ENCODE measurements at places on chromosomes 2 and 18.

DNA sequence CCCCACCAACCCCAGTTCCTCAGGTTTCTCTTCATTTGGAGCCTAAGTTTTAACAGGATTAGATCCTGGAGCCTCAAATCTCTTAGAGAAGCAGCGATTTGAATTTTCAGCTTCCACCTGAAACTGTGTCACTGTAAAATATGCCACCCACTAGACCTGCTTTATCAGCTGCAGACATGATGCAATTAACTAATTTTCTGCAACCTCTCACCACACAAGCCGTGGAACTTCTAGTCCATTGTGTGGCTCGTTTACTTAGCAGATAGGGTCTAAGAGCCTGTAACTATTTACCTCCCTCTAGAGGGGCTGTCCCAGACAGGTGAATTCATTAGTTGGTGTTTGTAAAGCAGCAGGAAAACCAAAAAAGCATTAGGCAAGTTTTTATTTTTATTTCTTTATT is 31.6 kb upstream of the FZD5 start:
- peak; percentile 87 for DNase-seq

GRCh38 chr2:170823898-170824215 is 7.2 kb downstream of the GAD1 start:
- no peak for DNase-seq

DNA sequence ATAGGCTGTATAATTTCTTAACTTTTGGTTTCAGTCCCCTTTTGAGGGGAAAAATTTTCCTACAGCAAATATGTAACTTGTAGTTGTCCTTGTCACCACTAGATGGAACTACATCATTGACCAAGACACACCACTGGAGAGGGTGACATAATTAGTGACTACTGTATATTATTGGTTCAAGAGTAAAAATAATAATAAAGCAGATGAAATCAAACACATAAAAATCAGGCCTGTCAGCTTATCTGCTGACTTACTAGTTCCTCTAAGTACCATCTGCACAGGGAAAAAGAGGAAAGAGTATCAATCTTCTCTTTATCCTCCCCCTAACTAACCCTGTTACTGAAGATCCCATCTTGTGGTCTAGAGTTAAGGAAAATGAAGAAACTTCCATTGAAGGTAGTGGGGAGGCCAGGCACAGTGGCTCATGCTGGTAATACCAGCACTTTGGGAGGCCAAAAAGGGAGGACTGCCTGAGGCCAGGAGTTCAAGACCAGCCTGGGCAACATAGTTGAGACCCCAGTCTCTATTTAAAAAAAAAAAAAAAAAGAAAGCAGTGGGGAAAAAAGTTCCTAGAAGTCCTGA is 29.6 kb upstream of the ENOSF1 start:
- DNase-seq, result peak; percentile 26

DNA sequence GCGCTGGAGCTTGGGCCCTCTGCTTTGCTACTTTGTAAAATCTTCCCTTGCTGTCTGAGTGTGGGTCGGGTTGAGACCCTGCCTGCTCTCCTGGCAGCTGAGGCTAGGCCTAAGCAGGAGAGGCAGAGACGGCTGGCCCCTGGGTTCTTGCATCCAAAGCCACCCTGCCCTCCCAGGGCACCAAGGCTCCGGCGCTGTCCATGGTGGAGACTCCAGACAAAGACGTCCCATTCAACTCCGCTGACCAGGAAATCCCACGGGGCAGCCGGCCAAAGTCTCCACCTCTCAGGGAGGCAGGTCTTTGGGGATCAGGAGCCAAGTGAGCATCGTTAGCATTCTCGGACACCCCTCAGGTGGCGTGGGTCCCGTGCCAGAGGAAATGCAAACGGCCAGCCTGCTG is 2.6 kb upstream of the PRLH start:
- DNase-seq, result no peak

DNA sequence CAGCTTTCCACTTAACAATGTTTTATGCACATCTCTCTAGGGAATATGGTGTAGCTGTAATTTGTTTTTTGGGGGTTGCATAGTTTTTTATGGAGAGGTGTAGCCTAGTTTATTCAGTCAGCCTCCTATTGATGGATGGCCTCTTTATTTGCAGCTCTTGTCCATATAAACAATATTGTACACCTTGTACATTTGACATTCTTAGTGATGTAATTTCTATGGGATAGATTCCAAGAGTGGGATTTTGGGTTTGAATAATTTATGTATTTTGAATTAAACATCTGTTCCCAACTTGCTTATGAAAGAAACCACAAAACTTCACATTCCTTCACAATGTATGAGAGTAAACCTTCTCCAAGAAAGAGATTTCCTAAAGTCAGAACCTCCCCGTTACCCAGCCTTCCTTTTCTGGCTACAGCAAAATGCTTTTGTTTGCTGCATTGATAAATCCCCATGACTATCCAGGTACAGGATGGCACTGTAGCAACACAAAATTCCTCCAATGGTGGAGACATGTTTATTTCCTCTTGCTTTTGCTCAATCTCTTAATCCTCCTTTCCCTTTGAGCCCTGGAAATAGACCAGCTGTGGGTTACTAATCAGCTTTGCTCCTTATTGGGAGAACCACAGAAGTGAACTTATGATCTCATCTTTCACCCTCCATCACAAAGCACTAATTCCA is 58.4 kb upstream of the GALR1 start:
- no peak for DNase-seq

DNA sequence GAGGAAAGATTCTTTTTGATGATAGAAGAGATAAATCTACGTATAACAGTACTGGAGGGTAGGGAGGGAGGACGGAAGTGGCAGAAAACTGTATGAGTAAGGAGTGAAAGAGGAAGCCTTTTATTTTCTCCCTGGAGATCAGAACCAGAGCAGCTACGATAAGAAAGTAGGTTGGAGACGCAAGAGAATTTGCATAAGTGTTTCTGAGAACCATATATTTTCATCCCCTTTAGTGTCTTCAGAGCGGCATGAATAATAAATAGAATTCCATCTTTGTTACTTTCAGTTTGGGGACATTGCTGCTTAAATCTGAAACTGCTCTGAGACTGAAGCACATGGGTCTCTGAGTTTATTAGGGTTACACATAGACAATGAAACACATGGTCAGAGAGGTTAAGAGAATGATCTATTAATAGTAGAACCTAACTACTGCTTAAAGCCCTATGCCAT is 230.2 kb upstream of the TNP1 start:
- no peak for DNase-seq

- no peak for DNase-seq
Observed at GRCh38 chr2:221097568-221097915, 474.6 kb downstream of the EPHA4 start.

- DNase-seq, result no peak
Observed at GRCh38 chr2:114442510-114442909, at the start of gene DPP10. Gene DPP10 (plus strand): TSS chr2:114442641.

GRCh38 chr2:202084265-202084664 is 11.2 kb downstream of the KIAA2012 start:
- no peak for DNase-seq

GRCh38 chr2:237669283-237669627 is 41.9 kb downstream of the LRRFIP1 start:
- peak; percentile 52 for DNase-seq

DNA sequence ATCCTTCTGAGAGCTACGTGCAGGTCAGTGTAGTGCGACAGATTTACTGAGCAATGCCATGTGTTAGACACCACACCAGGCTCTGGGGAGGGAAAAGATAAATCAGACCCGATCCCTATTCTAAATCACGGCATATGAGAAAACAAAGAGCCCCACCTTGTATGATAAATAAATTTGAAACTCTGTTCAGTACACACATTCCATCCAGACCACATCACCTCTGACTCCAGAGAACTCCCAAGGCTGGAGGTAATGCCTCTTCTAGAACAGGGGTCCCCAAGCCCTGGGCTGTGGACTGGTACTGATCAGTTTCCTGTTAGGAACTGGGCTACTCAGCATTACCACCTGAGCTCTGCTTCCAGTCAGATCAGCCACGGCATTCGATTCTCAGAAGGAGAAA is 77.3 kb downstream of the QPCT start:
- DNase-seq, result no peak

- no peak for DNase-seq
Observed at GRCh38 chr2:62956651-62957050, 94.0 kb upstream of the OTX1 start.

GRCh38 chr2:141900826-141901225 is 230.0 kb downstream of the LRP1B start:
- DNase-seq, result no peak

DNA sequence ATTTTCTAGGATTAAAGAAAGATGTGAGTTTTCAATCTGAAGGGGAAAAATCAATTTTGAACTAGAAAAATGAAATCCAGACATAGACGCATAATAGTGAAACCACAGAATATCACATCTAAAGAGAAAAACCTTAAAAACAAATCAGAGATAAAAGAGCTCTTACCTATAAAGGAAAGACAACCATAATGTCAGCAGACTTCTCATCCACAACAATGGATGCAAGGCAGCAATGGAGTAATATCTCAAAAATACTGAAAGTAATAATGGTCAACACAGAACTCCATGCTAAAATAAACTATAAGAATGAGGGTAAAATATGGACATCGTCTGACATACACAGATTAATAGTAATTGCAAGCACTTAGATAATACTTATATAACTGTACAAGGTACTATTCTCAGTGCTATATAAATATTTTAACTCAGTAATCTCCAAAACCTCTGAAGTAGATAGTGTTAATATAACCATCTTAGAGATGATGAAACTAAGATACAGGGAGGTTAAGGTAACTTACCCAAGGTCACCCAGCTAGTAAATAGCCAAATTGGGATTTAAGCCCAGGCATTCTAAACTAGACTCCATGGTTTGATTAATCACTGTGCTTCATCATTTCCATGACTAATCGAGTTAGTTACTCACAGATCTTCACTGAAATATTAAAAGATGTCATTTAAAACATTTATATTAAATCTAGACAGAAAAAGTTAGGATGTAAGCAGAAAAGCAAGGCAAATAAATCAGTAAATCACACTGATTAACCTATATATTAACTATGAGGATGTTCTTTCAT is 89.4 kb upstream of the SPTBN1 start:
- no peak for DNase-seq

DNA sequence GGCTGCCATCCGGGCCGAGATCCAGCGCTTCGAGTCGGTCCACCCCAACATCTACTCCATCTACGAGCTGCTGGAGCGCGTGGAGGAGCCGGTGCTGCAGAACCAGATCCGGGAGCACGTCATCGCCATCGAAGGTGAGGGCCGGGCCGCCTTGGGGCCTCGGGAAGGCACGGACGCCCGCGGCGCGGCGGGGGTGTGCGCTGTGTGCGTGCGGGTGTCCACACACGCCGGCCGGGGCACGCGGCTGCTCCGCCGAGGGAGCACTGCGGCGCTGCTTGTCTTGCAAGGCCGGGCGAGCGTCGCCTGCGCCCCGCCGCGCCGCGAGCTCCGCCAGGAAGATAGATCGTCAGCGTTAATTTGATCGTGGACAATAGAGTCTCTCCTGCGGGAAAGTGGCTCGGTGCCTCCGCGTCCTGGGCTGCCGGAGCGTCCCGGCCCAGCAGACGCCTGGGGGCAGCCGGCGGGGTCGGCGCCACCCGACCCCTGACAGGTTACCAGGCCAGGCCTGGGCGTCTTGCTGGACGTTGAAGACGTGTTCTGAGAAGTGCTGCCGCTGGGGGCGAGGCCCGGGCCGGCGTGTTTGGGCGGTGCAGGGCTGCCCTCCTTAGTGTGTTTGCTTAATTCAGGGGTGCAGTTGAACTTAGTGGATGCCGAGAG is 1.0 kb downstream of the AGAP1 start:
- no peak for DNase-seq

DNA sequence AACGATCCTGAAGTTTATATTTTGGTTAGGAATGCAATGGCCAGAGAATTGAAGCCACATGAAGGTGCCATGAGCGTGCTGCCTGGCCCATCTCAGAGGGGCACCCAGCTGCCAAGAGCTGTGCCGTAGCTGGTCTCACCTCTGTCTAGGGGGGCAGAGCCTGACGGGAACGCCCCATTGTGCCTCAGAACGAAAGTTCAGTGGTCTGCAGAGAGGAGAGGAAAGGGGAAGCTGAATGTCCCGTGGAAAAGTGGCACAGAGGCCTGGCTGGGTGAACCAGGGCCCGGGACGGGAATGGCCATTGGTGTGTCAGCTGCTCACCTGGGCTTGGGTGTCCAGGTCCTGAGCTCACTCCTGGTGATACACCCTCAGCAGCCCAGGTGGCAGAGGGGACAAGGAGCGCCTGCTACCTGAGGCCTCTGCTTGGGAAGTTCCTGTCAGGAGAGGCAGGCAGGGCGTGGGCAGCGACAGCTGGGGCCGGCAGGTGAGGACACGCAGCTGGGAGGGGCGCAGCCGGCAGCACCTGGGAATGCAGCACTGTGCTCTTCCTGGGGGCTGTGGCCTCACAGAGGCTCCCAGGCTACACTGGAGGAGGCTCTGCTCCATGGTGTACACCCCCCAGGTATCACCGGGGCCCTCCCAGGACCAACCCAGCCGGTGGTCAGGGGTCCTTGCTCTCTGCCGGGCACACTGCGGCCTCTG is 67.3 kb downstream of the PARD6G start:
- DNase-seq, result no peak

DNA sequence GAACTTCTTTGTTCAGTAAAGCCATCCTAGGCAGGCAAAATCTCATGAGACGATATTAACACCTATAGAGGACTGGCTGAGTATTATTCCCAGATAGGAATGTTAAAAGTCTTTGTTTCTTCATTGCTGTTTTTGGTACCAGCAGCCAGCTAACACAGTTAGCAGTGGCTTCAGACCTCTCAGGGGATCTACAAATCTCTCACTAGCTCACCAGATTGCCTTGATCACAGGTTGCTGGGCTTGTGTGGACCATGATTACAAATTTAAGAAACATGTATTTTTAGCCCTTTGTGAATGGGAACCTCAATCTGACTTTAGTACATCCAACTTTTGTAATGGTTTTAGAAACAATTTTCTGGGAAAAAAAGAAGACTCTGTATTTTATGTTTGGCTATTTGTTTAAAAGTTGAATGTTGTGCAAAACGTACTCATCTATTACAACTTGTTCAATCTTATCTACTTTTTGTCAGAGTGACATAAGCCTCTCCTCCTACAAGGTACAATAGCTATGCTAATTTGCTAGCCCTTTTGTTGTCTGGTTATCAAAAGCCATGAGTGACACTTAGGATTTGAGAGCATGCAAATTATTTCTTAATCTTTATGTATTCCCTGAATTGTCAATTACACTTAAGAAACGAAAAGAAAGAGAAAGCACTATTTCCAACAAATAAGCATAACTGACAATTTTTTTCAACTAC is 693.1 kb downstream of the ERBB4 start:
- no peak for DNase-seq

- DNase-seq, result peak; percentile 4
Observed at GRCh38 chr2:230160112-230160660, 59.6 kb downstream of the SP110 start.

DNA sequence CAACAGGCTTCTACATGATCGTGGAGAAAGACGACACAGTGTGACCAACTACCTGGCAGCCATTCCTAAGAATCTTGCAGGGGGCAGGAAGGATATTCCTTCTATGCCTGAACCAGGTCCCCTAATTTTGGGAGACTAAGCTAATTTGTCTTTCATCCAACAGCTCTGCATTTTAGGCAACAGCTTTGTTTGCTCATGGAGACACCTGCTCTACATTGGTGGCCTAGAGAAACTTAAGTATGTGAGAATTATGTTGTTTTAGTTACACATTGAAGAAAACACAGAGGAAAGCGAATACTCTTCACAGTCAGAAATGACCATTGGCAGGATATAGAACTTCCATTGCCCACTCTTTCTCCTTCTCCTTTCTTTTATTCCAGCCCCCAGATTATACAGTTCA is 75.2 kb downstream of the ASXL3 start:
- no peak for DNase-seq

GRCh38 chr2:197360744-197361156 is 50.2 kb upstream of the ANKRD44 start:
- no peak for DNase-seq
